ENCODE measurements at places on chromosomes 1 and 21.
A peak's percentile ranks its signal among the peaks of the same experiment; 100 is the strongest.

GRCh38 chr1:84497631-84498275, 8.4 kb upstream of the SPATA1 start:
- no peak for DNase-seq

GRCh38 chr1:224489534-224490365, 55.2 kb upstream of the WDR26 start:
- no peak for DNase-seq

DNA sequence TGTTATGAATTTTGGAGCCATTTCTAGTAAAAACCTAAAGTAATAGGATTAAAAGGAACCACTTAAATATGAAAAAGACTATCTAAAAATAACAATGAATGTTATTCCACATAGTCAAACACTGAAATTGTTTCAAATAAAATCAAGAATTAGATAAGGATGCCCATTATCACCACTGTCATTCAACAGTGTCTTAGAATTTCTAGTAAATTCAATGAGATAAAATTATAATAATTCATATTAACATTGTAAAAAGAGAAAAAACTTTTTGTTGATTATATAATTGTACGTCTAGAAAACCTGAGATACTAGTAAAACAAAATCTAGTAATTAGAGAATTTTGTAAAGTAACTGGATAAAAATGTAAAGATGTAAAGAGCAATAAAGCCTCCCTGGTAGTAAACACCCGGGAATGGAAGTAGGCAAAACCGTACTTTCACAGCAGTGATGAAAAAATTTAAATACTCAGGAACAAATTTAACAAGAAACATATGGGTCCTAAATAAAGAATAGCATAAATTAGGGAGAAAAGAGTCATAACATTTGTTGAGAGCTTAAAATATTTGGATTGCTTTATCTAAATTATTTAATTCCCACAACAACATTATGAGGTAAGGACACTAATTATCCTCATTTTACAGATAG, 56.4 kb downstream of the LBR start:
- no peak for DNase-seq

- DNase-seq = no peak
Measured at GRCh38 chr1:116987256-116987555, 14.4 kb upstream of the CD101 start.

DNA sequence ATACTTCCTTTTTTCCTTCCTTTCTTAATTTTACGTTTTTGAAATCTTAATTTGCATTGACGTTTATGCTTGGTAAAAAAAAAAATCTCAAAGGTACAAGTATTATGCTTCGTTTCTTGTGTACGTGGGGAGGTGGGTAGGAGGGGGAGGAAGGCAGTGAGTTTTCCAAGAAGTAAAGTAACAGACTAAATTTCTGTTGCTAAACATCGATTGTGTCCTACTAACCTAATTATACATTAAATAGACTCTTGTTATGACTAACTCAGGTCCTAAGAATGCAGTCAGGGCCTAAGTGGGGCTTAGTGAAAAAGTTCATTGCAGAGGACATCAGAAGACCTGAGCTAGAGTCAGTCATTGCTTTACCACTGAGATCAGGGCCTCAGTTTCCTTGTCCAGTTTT, 17.5 kb downstream of the NEK7 start:
- no peak for DNase-seq

DNA sequence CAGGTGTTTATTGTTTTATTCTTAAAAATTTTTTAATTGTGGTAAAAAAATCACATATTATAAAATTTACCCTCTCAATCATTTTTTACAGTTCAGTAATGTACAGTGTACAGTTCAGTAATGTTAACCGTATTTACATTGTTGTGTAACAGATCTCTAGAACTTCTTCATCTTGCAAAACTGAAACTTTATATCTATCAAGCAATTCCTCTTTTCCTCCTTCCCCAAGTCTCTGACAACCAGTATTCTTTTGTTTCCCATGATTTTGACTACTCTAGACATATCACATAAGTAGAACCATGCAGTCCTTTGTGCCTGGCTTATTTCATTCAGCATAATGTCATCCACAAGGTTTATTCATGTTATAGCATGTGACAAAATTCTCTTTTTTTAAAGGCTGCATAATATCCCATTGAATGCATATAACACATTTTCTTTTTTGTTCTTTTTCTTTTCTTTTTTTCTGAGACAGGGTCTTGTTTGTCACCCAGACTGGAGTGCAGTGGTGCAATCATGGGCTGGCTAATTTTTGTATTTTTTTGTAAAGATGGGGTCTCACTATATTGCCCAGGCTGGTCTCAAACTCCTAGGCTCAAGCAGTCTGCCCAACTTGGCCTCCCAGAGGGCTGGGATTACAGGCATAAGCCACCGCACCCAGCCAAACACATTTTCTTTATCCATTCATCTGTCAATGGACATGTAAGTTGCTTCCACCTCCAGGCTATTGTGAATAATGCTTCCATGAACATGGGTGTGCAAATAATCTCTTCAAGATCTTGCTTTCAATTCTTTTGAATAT, 17.2 kb upstream of the RCSD1 start:
- DNase-seq = no peak

- no peak for DNase-seq
Measured at GRCh38 chr1:165539306-165539705, 4.5 kb upstream of the LRRC52 start.

DNA sequence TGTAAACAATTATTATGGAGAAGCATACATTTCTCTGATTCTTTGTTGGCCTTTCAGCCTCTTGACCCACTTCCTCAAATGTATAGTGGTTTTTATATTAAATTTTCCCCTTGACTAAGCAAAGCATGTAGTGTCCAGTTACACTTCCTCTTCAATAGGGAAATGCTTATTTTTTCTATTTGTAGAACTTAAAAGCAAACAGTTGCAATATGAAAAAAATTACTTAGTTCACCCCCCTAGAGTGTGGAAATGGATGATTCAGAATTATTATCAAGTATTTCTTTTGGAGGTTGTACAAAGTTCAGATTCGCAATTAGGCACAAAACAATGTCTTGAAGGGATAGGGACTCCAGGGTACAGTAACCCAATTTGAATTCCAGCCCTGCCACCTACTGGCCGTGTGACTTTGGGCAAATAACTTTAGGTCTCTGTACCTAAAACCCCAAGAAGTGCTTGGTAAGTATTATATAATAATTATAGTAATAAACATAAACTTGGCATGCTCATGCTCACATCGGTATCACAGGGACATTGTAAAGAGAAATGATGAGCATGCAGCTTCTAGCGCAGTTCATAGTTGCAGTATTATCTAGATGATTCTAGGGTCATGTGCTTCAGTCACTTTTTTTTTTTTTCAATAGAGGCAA, 28.6 kb upstream of the IFNGR2 start:
- DNase-seq = no peak

DNA sequence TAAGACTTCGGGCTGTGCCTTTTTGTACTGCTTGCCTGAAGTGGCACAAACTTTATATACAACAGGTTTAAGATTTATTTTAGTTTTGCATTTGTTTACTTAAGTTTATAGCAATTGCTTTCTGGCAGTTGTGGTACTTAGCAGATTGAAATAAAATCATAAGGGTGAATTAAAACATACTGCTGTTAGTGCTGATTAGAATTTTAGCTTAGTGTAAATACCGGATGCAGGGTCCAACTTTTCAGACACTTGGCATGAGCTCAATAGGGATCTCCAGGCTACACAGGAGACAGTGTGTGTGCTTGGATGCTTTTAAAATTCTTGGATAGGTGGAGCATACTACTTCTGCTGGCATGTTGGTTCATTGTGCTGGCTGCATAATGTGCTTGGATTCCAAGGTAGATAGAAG, 159.6 kb downstream of the NFIA start:
- DNase-seq = no peak

DNA sequence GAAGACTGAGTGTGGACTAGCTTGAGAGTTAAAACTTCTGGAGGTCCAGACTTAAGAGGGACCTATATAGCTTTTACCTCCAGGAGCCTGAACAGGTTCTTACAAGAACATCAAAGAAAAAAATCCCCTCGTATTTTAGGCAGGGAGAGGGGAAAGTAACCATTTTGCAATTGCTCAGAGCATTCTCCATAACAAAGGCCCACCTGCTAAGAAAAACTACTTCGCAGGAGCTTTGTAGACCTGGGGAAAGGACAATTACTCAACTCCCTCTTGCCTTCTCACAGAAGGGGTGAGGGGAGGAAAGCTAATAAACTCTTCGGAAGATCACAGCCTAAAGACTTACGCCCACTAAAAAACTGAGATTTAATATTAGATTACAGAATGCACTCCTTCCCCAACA, 86.3 kb downstream of the RERE start:
- no peak for DNase-seq

DNA sequence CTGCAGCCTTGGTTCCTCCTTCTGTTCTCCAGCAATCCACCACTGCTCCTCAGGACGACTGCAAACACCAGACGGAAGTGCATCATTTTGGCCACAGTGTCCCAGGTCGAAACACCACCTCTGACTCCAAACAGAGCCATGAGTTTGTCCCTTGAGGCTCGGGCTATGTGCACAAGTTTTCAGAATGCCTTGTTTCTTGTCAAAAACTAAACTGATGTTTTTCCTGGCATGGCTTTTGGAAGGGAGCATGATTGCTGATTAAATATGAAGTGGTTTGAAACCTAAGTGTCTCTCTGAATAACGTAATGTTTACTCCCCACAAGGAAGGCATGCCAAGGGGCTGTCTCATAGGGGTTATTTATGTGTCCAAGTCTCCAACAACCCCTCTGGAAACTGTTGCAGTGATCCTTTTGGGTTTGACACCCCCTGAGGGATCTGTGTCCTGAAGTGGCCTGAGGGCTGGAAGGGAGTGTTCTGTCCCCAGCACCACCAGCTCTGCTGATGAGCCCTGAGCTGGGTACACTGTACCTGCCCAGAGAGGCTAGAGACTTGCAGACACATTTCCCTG, 132.7 kb downstream of the PLPP3 start:
- DNase-seq = no peak

- DNase-seq = no peak
Measured at GRCh38 chr21:35619184-35619583, 441.1 kb downstream of the SETD4 start.

DNA sequence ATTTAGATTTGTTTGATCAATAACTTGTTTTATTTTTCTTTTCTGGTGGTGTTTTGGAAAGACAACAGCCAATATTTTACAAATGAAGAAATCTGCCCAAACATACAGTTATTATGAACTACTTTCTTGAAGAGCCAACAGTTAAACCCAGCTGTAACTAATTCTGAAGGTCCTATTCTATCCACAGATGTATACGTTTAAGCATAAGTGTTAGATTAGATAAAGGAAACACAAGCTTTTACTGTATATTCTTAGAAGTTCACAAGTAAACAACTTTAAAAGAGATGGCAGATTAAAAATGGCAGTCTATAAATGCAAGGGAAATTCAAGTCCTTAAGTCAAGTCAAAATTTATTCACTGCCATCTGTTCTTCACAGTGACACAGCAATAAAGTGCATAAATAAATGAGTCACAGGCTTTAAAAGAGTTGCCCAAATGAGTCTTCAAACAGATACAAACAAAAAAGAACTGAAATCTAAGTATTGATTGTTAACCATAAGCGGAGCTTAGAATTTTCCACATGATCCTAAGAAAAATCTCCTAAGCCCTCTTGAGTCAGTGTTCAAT, 49.9 kb upstream of the KCNH1 start:
- DNase-seq = no peak

DNA sequence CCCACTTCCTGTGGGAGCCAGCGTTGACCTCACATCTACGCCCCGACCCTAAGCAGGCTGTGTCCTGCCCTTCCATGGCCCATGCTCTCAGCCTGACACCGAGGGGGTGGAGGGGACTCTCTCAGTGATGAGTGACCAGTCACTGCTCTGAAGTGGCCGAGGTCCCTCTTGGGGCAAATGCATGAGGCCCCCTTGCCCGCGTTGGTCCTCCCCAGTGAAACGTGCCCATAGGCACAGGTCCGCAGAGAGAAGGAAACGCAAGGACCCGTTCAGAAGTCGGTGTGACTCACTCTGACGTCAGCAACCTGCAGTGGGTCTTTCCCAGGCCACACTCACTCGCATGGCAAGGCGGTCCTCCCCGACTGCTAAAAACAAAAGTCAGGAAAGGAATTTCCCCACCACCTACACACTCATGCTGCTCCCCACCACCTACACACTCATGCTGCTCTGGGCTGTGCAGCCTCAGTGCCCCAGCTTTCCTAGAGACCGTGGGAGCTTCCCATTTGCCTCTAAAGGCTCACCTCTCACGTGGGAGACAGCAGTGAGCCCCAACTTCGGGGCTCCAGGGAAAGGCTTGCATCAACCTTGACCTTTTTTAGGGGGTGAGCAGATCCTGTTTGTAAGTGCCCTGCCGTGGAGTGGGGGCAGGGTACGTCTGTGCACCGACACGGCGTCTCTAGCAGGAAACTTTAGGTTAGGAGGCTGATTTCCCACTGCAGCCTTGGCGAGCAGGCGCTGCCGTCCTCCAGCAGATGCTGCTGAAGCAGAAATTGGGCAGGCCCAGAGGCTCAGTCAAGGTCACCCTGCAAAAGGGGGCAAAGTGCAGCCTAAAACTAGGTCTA, 11.4 kb downstream of the UBASH3A start:
- peak; percentile 75 for DNase-seq

GRCh38 chr1:218664385-218665170, 319.4 kb downstream of the TGFB2 start:
- DNase-seq = no peak

DNA sequence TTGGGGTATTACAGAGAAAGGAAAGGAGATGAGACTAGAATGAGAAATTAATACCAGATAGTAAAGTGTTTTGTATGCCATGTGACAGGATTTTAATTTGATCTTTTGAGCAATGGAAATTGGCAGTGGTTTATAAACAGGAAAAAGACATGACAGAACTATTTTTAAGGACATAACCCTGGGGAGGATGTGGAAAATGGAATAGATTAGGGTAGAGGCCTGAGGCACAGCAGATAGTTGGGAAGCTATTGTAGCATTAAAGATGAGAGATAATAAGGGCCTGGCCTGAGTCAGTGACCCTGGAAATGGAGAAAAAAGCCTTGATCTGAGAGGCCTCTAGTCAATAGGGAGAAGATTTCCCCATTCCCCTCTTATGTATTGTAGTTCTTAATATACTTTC, 22.1 kb upstream of the KCNA3 start:
- no peak for DNase-seq

DNA sequence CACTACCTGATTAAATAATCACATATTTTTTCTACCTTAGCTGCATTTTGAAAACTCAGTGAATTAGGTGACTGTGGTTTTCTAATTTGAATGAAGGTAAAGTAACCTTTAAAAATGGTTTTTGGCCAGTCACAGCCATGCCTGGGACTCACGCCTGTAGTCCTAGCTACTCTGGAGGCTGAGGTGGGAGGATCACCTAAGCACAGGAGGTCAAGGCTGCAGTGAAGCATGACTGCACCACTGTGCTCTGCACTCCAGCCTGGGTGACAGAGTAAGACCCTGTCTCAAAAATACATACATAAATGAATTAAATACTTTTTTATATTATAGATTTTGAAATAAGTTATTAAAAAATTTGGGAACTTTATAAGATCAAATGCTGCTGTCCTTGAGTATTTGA, 5.7 kb downstream of the CNST start:
- no peak for DNase-seq

GRCh38 chr1:112465122-112465521, 43.6 kb upstream of the WNT2B start:
- DNase-seq = no peak

GRCh38 chr21:35720208-35720731, 340.1 kb downstream of the SETD4 start:
- no peak for DNase-seq
